CD4-positive, alpha-beta T cell treated with Interferon gamma for 1 hour (primary cell): ENCODE measurements at places on chromosomes 2 and 18.

GRCh38 chr2:207513551-207514257, 16.1 kb upstream of the CREB1 start:
- DNase-seq: no peak

GRCh38 chr2:219109471-219109870, 48.8 kb upstream of the IHH start:
- peak; percentile 52 for DNase-seq

GRCh38 chr2:219769090-219769910, 141.9 kb downstream of the SLC4A3 start:
- DNase-seq: no peak

- DNase-seq: no peak
Observed at GRCh38 chr2:218017211-218018053, 14.6 kb upstream of the TNS1 start.

DNA sequence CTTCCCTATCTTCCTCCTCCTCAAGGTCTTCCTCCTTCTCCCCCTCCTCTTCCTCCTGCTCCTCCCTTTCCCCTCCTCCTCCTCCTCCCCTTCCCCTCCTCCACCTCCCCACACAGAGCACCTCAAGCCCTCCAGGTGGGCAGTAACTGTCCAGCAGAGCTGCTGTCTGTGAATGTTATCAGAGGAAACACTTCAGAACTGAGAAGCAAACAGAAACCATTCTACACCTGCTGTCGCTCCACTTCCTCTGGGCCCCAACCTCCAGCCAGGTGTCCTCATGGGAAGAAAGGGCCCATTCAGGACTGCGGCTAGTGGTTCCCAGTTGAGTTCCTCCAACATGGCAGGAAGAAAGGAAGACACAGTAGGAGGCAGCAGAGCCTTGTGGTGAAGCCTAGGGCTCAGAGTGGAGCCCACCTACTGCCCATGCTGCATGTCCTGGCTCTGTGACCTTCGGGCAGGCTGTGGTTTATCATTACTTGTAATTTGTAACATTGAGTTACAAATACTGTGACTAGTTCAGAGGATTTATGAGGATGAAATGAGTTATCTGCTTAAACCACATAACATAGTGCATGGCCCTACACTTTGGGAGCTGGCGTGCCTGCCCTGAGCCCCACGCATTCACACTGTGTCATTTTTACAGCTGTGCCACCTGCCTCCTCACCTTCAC, 165.9 kb upstream of the ID2 start:
- DNase-seq: no peak

DNA sequence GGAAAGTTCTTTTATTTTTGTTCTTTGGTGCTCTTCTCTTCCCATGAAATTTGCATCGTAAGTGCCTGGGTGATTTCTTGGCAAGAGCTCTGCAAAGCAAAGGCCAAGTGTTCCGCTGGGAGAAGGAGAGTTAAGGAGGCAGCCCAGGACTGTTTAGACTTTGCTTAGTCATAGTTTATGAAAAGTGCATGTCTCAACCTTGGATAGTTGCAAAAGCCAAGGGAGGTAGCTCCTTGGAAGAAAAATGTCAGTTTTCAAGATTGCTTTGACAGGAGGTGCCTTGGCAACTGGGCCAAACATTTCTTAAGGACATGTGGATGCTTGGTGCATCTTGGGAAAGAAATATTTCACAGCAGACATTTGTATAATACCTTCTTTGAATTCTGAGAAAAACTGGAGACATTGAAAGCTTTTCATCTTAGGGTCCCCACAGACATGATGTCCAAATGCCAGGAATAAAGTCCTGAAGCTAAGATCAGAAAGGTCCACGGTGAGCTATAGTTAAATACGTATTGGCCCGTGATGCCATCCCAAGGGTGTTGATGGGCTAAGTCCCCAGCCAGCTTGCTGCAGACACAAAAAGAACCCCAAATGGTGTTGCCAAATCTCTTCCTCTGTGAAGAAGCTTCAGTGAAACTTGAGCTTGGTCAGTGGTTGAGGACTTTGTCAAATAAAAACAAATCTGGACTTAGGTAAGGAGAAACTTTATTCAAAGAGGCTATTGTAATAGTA, 96.3 kb upstream of the THUMPD2 start:
- DNase-seq: no peak

GRCh38 chr2:101264360-101264939, 11.8 kb downstream of the CNOT11 start:
- DNase-seq: no peak

DNA sequence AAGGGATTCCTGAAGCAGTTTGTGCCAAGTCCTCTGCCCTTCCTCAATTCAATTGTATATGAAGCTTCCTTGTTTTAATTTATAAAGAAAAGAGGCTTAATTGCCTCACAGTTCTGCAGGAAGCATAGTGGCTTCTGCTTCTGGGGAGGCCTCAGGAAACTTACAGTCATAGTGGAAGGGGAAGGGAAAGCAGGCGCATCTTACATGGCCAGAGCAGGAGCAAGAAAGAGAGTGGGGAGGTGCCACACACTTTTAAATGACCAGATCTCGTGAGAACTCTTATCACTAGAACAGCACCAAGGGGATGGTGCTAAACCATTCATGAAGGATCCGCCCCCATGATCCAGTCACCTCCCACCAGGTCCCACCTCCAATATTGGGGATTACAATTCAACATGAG, 114.2 kb downstream of the SGPP2 start:
- DNase-seq: no peak

DNA sequence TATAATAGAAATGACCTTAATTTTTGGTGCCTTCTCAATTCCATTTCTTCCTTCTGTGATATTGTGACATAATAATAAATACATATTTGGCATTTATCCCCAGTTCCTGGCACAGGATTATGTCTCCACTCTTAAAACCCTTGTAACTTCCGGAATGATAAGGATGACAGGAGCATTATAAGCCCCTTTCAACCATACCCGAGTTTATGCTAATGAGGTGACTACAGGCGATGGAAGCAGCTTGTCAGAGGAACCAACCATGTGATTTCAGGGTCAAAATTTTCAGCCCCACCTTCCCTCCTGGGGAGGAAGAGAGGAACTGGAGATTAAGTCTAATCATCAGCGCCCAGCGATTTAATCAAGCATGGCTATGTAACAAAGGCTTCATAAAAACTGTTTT, 528.5 kb upstream of the CRIM1 start:
- no peak for DNase-seq

GRCh38 chr18:36284671-36285295, 12.7 kb upstream of the FHOD3 start:
- peak; percentile 12 for DNase-seq

DNA sequence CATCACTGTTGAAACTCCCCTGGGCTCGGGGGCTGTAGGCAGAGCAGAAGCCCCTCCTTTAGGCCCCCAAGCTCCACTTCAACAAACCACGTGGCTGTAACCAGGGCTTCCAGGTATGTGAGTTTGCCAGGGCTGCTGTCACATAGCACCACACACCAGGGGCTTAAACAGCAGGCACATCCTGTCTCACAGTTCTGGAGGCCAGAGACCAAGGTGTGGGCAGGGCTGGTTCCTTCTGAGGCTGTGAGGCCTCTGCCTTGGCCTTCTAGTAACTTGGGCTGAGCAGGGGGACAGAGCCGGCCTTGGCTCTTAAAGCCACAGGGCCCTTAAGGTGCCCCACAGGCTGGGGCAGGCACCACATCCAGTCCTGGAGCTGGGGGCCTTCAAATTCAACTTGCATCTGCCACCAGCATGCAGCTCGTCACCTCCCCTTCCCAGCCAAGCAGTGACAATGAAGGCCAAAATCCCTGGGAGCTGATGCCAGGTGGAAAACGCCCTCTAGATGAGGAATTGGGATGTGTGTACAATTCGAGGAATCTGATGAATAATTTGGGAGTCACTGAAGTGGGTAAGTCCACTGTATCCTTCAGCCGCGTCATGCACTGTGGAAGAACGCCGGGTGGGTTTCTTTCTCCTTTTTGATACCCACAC, 104.2 kb upstream of the ODC1 start:
- no peak for DNase-seq

- no peak for DNase-seq
Observed at GRCh38 chr2:136645236-136645828, 120.0 kb upstream of the THSD7B start.
